ENCODE measurements at places on chromosomes 4 and X.

GRCh38 chr4:104559502-104559901 is 64.8 kb upstream of the CXXC4 start:
- no peak for DNase-seq

DNA sequence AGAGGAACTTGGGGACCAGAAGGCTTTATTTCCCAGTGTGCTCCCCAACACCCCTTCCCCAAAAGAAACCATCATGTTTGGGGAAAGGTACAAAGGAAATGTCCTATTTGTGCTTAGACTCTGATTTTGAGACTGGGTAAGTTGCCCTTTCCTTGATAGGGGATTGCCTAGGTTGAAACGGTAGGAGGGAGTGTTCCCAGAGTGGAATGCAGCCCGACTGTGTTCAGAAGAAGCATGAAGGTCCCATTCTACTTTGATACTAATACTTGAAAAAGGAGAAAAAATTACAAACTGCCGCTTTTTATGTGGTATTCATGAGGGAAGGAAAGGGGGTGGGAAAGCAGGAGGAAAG is 32.4 kb upstream of the TMEM131L start:
- DNase-seq = no peak

- no peak for DNase-seq
Observed at GRCh38 chr4:41374490-41374889, 117.8 kb downstream of the UCHL1 start.

- DNase-seq = no peak
Observed at GRCh38 chrX:50815120-50815519, 1.1 kb upstream of the SHROOM4 start.

DNA sequence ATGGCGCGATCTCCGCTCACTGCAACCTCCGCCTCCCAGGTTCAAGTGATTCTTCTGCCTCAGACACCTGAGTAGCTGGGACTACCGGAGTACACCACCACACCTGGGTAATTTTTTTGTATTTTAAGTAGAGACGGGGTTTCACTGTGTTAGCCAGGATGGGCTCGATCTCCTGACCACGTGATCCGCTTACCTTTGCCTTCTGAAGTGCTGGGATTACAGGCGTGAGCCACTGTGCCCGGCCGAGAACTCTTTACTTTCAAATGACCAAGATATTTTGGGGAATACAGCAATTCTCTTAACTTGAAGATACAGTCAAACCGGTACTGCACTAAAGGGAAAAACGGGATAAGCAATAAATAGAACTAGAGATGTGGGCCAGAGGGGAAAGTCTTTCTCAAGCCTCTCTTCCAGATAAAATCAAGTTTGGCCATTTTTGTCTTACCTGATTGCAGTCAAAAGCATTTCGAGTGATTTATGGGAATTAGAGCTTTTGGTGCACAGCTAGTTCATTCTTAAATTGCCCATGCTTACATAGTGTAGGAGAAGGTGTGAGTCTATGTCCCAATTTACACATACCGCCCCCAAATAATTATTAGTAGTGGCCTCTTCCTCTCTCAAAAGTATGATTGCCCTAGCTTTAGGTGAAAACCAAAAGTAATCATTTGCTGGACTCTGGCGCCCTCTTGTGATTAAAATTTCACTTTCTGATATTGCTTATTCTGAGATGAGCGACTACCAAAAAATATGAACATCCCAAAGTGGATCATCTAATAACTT is 53.2 kb upstream of the ABCG2 start:
- DNase-seq = peak; percentile 4

GRCh38 chr4:89268679-89269078 is 38.9 kb downstream of the GPRIN3 start:
- DNase-seq = no peak

DNA sequence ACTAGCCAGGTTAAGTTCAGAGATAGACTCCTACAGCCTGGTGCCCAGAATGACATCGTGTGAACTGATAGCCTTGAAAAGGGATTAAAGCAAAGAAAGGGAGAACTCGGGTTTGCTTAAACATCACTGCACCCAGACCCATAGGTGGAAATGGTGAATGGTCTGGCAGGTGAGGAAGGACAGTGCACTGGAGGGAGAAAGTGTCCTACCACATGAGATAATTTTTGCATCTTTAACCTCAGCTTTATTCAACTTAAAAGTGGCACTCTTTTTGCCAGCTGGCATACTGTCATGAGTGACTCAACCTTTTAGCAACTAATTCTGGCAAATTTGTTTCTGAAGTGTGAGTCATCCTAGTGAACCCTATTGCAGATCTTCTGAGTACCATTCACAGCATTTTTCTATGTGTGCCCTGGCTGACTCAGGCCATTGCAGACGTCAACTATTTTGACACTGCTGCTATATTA is 53.0 kb upstream of the DAPP1 start:
- no peak for DNase-seq

DNA sequence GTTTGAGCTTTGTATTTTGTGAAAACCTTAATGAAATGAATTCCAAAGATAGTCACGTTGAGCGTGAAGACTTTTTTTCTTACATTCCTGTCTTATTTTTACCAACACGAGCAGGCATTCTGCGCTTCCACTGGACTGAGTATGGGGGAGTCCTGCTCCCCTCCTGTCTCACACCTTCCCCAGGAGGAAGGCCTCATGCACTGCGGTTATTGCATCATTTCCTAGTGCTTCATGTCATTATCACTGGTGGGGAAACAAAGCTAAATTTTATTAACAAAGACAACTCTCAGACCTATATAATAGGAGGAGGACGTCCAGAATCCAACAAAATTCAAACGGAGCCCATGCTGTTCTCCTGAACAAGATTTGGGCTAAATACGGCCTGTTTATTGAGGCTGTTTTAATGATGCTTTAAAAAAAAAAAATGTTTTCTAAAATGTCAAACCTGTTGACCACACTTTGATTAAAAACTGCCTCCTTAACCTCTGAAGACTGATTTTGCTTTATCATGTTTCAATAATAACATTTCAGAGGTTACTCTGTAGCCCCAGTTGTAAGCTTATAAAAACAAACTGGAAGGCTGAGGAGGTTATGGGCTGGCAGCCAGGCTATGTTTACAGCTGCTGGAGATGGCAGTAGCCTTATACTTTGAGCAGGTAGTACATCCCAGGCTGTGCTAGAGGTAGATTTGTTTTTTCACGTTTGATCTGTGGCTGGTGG is 118.0 kb downstream of the SOWAHB start:
- no peak for DNase-seq

DNA sequence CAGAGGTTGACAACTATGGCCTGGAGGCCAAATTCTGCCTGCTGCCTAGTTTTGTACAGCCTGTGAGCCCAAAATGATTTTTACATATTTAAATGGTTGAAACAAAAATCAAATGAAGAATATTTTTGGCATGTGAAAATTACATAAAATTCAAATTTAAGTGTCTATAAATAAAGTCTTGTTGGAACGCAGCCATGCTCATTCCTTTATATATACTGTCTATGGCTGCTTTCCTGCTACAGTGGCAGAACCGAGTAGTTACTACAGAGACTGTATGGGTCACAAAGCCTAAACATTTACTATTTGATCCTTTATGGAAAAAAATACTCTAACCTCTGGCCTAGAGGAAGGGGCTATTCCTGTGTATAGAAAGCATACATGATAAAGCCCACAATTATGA is 290.4 kb downstream of the GLUD2 start:
- DNase-seq = no peak

DNA sequence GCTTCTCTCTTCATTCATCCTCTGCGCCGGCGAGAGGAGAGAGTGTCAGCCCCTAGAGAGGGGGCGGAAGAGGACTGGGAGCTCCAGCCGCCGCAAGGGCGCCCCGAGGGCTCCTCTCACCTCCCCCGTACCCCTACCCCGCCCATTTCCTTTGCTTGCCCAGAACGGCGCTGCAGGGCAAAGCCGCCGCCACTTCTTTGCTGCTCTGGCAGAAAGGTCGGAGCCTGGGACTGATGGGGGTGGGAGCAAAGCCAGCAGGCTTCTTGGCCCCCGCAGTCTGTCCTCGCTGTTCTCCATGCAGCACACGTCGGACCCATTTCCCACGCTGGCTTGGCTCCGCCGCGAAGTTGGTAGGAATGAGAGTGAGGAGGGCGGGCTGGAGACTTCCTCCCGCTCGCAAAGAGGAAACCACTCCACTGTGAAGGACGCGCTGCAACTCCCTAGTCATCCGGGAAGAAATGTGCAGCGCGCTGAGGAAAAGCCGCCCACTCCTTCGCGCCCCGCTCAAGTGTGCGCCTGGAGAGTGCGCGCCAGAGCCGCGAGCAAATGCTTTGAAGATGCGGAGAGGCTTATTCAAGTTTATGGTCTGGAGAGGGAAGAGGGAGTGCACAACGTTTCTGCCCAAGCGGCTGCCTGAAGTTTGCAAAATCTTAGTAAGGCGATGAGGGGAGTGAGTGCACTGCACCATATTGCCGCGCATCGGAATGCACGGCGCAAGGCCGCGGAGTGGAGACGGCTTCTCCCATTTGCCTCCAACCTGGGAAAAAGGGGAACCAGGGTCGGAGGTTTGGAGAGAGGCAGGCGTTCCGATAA is 2.8 kb upstream of the PCDH7 start:
- DNase-seq = no peak

DNA sequence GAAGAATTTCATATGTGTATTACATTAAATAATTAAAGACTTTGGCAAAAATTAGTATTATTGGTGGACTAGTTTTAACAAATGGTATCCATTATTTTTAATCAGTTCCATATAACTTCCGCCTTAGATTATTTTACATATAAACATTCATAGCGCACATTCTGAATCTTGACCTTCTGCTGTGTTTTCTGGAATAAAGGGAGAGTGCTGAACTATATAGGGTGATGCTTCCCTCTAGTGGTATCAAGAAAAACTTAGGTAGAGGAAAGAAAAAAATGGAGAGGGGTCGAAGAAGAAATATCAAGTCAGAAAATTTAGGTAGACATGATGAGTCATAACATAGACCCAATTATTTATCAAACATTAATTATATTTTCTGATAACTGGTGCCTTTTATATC is 155.6 kb upstream of the PACRGL start:
- no peak for DNase-seq

GRCh38 chr4:48780865-48781214 is 761 bp upstream of the FRYL start:
- DNase-seq = peak; percentile 30

GRCh38 chr4:7956270-7956808 is 16.7 kb upstream of the AFAP1 start:
- DNase-seq = no peak

- no peak for DNase-seq
Observed at GRCh38 chr4:184513802-184514120, 39.4 kb upstream of the IRF2 start.

GRCh38 chr4:78609580-78609979 is 58.0 kb downstream of the ANXA3 start:
- DNase-seq = no peak

DNA sequence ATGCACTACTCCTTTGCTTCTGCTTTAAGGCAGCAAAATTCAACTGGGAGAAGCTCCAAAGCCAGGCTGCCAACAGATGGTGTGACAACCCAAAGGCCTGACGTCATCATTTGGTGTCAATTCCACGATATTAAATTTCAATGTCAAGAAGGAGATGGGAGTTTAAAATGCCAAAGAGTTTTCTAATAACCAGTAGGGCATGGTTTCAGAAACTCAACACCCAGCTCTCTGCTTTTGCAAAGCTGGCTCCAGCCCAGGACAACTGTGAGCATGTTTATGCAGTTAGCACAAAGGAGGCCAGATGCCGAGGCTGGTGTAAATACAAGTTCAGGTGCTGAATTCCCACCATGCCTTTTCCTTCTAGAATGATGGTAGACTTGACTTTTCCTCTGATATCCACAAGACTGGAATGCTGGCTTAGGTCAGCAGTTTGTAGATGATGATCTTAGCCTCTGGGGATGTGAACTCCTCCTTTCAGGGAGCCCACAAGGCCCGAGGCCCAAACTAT is 67.3 kb downstream of the AFAP1 start:
- DNase-seq = no peak

DNA sequence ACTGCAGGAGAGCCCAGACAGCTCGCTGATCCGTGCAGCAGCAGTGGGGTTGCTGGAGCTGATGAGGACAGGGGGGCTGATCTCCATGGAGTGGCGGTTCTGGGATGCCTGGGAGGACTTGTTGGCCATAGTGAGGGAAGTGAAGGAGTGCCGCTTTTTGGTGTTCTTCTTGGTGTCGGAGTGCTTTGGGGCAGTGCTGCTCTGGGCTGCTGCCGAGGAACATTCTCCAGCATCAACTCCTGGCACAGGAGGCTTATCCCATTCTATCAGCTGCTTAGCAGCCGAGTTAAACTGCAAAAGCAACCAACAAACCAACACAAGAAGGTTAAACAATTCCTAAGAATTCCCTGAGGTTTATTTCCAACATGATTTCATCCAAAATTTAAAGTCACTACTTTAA is 126.3 kb upstream of the CBR4 start:
- no peak for DNase-seq

GRCh38 chr4:122218762-122219161 is 66.6 kb downstream of the BLTP1 start:
- no peak for DNase-seq

DNA sequence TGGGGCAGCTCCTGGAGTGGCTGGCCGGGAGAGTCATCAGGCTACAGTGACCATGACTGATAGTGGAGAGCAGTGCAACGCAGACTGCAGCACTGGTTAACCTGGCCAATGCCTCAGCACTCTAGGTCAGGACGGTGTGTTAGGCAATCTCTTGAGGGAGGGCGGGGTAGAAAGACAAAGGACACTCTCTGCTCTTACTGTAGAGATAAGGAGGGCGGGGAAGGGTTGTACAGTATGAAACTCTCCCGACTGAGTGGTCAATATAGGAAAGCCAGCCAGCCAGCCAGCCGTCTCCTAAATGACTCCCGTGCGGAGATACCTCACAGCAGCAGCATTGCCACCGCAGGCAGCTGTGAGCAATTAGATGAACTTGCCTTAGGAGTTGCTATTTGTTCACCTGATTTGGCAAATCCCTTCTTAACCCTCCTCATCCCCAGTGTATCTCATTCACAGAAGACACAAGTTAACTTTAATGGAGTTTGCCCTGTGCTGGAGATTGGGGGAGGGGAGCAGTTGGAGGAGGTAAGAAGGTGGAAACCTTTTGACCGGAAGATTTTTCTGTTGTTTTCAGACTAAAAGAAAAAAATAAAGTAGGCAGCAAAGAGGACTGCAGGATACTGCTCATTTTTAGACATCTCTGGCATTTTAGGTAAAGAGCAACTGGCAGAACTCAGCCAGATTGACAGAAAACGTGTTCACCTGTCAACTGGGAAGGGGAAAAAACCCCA is 330.5 kb downstream of the HNRNPD start:
- DNase-seq = no peak

- DNase-seq = no peak
Observed at GRCh38 chr4:72997409-72997808, 72.1 kb downstream of the COX18 start.

- DNase-seq = no peak
Observed at GRCh38 chrX:69600182-69600581, 15.7 kb upstream of the EDA start.

- DNase-seq = no peak
Observed at GRCh38 chr4:121777625-121778024, 12.7 kb upstream of the SMIM43 start.

Measured in stimulated activated CD4-positive, alpha-beta T cell treated with anti-CD3 and anti-CD28 coated beads, Interleukin-12 subunit alpha, Interleukin-12 subunit beta, amount 100 ng/mL, for 4 hours (primary cell).